Kasumi-1 (cell line): ENCODE measurements at places on chromosomes 16 and 17.

- peak; percentile 92 for DNase-seq
Measured at GRCh38 chr17:41777574-41778188, 8.8 kb downstream of the JUP start.

GRCh38 chr17:76088868-76089576, 10.0 kb downstream of the ZACN start:
- no peak for DNase-seq

GRCh38 chr16:16029431-16030011, 80.1 kb downstream of the ABCC1 start:
- no peak for DNase-seq

DNA sequence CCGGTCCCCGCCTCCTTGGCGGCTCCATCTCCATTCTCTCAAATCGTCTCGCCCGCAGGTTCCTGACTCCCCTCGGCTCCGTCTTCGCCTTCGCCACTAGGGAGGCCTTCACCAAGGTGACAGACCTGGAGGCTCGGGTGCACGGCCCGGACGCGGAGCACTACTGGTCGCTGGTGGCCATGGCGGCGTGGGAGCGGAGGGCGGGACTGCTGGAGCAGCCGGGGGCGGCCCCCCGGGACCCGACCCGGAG, 862 bp downstream of the GLTPD2 start:
- DNase-seq = peak; percentile 38

- DNase-seq = no peak
Measured at GRCh38 chr17:17950806-17951205, 21.4 kb downstream of the TOM1L2 start.

GRCh38 chr16:57128771-57129389, 36.5 kb downstream of the CPNE2 start:
- peak; percentile 62 for DNase-seq

GRCh38 chr16:65689726-65690125, 567.9 kb upstream of the CDH11 start:
- no peak for DNase-seq

DNA sequence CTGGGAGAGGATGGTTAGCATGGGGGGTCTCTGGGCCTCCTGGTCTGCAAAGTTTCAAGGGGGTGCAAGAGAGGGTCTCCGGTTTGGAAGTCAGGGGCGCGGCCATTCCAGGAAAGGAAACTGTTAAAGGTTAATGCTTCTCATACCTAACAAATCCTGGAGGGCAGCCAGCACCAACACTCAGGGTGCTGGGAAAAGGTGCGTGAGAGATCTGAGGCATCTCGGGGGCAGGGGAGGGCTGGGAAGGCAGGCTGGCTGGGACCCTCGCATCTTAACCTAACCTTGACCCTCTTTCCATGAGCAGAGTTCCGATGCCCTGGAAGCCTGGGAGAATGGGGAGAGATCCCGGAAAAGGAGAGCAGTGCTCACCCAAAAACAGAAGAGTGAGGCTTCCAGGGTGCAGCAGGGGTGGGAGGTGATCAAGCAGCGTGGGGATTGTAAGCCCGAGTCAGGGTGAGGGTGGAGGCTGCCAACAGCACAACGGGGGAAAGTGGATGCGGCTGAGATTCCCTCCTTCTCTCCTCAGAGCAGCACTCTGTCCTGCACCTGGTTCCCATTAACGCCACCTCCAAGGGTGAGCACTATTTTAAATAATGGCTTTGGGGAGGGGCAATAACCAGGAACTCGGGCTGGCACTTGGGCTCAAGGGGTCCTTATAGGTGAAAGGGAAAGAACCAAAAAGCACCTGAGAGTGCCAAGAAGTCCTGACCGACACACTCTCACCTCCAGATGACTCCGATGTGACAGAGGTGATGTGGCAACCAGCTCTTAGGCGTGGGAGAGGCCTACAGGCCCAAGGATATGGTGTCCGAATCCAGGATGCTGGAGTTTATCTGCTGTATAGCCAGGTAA, 996 bp downstream of the TNFSF13 start:
- DNase-seq = no peak

- no peak for DNase-seq
Measured at GRCh38 chr16:28009586-28010373, 53.7 kb downstream of the GSG1L start.

DNA sequence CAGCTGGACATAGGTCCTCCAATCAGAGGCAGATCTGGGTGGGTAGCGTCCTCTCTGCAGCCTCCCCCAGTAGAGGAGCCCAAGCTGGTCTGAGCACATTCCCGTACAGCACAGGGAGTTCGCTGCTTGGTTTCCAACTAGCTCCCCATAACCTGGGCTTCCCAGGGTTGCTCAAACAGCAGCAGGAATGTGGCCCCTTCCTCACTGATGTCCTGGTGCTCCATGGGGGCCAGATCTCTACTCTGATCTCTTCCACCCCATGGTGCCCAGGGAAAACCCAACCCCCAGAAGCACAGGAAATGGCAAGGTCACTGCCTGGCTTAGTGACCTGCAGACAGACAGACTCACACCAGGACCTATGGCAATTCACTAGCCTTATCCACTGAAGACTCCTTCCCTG, 11.1 kb upstream of the MMP2 start:
- no peak for DNase-seq

- DNase-seq = peak; percentile 55
Measured at GRCh38 chr16:81745704-81746558, 33.2 kb upstream of the PLCG2 start.

DNA sequence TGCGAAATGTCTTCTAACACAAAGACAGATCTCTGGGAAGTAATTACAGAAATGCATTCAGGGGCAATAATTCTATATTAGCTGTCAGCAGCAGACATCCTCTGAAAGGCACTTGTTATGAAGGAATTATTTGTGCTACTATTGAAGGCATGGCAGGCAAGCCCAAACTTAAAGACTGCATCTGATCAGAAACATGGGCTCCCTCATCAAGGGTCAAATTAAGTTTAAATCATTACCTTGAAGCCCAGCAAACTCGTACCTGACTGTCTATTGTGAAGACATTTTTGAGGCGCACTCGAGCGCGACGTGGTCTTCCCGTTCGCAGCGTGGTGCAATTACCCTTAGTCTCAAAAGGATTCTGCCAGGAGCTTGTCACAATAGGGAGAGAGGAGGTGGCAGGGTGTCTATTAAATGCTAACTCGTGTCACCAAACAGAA, 110.6 kb downstream of the ZNF423 start:
- DNase-seq = no peak

DNA sequence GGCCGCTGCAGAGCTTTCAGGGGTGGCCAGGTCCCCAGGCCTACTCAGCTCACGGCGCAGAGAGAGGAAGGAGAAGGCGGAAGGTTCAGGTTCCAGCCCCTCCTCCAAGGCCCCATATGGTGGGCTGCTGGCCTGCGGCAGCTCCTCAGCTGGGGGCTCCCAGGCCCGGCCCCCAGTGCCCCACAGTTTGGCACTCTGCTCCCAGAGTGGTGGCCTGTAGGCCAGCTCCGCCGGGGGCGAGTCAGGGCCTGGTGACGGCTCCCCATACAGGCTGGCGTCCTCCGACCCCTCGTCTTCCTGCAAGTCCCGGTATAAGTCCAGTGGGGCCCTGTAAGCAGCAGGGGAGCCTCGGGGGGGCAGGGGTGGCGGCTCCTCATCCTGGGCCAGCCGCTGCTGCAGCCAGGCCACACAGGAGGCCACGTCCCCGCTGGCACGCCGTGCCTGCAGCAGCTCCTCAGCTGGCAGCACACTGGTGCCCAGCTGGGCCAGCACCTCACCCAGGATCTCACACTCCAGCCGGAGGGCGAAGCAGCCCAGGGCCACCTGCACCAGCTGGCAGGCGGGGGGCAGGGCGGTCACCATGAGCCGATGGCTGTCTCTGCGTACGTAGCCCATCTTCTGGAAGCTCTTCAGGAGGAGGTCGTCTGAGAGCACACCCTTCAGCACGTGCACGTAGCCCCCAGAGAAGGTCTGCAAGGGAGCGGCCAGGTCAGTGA, 3.7 kb downstream of the SPATA2L start:
- DNase-seq = no peak

- DNase-seq = peak; percentile 25
Measured at GRCh38 chr16:28326881-28327610, 34.7 kb downstream of the SBK1 start.

DNA sequence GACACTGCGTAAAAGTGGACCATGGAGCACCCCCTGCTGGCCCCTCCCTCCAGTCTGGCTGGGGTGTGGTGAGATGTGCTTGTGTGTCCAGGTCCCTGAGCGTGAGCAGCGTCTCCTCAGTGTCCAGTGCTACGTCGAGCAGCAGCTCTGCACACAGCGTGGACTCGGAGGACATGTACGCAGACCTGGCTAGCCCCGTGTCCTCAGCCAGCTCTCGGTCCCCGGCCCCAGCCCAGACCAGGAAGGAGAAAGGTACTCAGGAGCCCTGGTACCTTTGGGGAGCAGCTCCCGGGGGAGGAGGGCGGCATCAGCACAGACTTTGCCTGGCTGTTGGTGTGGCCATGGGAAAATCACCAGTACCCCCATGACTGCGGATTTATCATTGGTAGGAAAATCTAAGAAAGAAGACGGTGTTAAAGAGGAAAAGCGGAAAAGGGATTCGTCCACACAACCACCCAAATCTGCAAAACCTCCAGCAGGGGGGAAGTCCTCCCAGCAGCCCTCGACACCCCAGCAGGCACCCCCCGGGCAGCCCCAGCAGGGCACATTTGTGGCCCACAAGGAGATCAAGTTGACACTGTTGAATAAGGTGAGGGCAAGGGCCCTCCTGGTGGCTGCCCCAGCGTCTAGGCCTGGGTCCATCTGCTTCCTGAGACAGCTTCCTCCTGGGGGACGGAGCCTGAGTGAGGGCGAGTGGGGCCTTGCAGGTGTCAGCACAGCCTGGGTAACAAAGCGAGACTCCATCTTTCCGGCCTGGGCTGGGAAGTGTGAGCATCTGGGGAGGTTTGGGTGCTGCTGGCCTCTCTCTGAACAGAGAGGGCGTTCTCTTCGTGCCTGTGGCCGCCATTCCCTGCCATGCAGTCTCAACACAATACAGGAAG, 10.6 kb upstream of the IL17C start:
- DNase-seq = no peak

GRCh38 chr17:66301367-66301863, 998 bp upstream of the PRKCA start:
- DNase-seq = no peak

DNA sequence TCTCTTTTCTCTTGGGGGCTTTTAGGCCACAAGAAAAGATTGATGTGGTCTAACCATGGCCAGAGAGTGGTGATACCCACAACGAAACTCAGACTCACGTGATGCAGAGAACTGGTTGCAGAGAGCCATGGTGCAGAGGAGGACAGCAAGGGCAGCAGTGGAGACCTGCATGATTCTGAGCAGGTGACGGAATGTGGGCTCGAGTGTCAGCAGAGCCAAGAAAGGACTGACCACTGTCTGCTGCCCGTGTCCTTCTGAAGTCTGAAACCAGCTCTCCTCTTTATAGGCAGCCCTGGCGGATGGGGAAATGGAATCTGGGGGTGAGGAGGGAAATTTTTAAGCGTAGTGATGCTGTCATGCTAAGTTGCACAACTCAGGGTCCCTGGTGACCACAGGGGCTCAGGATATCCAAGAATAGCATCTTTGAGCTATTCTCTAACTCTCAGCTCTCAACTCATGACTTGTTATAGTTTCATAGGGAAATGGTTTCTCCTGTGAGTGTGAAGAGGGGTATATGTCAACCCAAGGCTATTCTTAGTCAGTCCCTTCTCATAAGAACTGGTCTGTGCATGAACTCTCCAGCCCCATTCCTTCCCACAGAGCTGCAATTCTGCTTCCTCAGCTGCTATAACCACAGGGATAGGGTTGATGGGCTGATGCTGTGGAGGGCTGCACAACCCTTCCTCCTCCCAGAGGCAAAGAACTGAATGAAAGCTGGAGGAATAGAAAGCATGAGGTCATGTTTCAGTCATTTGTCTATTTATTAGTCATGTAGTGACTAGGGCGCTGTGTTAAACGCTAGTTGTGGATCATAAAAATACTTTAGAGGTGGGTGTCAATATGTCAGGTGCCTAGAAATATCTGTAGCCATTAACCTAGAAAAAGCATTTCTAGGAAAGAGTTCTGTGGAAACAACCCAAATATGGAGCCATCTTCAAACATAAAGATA, at the start of gene CCL3:
CCL3 (minus strand) TSS at position 256 of the 949 bp plus-strand sequence; CDS start at position 171, 85 bp downstream.
- no peak for DNase-seq

GRCh38 chr17:83037084-83037873, 42.1 kb upstream of the METRNL start:
- DNase-seq = no peak

DNA sequence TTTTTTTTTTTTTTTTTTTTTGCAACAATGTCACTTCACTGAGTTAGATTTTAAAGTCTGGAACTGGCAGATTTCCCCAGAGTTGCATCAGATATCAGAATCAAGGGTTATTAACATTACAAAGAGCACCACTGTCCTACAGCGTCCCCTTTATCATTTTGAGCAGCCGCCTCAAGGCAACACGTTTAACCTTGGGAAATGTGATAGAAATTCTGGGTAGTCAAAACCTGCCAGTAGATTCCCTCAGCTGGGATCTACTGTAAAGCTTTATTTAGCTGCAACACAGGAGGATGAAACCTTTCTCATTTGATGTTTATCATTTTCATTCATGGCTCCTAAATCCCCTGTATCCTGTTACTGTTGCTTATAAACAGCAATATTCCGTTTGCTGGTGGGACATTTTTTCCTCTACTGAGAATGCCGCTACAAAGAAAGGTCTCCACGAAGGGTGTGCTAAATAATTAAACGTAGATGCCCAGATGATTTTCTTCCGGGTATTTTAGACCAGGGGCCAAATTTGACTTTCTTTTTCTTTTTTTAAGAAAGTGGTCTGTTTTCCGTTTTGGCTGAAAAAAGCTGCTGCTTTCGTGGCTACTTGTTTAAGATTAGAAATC, 436.1 kb upstream of the GOT2 start:
- no peak for DNase-seq

DNA sequence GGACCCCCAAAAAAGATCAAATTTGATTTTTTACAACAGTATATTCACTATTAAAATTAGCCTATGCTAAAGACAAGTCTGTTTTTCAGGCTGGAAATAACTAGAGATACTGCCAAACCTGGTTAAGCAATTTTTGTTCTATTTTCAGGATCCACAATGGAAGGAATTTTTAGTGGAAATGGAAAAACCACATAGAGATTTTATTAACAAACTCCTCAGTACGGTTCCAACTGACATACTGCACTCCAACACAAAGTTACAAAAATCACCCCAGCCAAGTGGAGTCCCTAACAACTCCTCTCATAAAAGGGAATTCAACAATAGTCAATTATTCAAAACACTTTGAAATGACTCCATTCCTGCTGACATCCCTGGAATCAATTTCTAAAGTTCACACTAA, 101.6 kb upstream of the TOB1 start:
- no peak for DNase-seq

DNA sequence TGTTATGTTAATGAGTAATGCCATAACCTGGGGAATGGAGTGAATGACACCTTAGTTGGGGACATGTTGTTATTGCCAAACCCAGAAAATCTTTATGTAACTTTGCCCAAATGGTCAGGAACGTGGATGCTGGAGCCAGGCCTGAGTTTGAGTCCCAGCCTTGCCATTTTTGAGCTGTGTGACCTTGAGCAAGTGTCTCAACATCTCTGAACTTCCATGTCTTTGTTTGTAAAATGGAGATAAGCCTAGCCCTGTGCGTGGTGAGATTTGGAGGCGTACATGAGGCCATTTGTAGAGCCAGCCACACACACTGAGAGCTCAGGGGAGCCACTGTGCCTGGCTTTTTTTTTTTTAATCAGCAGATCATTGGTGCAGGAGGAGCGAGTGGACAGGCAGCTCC, 247.3 kb downstream of the FOXL1 start:
- no peak for DNase-seq

- DNase-seq = peak; percentile 56
Measured at GRCh38 chr17:83124871-83125514, 45.6 kb downstream of the METRNL start.
